CD8-positive, alpha-beta T cell (primary cell): ENCODE measurements at places on chromosomes 13 and 19.

- peak; percentile 12 for DNase-seq
Observed at GRCh38 chr19:1655131-1655981, 2.9 kb upstream of the TCF3 start.

- no peak for DNase-seq
Observed at GRCh38 chr13:80844164-80844563, 503.2 kb upstream of the SPRY2 start.

DNA sequence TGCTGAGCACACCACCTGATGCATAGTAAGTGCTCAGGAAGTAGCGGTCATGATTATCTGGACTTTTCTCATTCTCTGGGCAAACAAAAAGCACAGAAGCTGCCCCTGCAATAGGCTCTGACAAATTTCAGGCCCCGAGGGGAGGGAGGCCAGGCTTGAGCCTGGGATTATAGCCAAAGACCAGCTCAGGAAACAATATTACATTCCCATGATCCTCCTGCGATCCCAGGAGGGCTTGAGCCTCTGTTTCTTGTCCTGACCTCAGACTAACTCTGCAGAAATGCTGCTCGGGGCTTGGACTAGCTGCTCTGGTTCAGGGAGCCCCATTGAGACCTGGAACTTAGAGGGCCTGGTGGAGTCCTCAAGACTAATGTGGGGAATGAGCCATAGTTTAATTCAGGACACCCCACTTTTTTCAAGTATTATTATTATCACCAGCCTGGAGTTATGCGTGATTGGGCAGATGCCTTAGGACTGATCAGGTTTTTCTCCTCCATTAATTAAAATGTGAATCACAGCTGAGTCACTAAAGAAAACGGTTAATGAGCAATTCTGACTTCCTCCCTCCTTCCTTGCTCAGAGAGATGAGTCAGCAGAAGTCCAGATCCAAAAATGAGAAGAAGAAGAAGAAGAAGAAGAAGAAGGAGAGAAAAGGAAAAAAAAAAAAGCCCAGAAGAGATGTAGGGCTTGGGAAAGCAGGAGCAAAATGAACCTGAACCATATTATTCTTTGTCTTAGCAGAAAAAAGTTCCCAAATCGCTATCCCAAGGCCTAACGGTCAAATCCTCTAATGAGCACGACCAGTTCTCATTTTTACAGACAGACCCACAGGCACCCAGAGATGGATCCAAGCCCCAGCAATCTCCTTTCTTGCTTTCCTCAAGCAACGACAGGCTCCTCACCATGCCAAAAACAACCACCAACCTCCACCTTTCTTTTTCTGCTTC lies 107.2 kb downstream of the CACNA1A start:
- DNase-seq = no peak

DNA sequence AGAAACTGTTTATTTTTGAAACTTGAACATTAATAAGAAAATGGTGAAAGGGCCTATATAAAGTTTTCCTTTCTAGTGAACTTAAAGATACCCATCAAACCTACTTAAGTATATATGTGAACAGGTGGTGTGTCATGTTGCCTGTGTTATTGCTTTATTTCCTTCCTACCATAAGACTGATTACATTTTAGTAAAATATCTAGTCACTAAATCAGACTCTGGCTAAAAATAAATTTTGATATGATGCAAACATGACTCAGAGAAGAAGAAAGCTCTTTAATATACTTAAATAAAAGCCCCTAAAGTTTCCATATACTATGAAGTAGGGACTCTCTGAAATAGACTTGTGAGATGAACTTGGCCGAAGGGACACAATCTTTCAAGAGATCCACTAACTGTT lies 35.1 kb upstream of the FBXL3 start:
- DNase-seq = no peak

DNA sequence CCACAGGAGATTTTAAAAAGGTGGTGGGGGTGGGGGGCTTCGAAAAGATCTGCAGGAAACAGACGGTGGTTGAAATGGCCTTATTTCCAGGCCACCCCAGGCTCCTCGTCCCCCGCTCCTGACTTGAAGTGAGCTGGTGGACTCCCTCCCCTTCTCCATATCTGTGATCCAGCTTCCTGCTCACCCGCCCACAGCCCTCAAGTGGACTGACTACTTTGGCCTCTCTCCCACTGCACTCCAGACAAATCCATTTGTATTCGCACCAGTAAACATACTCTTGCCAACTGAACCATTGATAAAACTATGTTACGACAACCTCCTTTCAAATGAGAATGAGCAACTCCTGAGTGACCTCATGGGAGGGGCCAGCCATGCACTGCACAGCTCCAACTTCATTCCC lies 259.5 kb downstream of the COL4A1 start:
- DNase-seq = no peak

DNA sequence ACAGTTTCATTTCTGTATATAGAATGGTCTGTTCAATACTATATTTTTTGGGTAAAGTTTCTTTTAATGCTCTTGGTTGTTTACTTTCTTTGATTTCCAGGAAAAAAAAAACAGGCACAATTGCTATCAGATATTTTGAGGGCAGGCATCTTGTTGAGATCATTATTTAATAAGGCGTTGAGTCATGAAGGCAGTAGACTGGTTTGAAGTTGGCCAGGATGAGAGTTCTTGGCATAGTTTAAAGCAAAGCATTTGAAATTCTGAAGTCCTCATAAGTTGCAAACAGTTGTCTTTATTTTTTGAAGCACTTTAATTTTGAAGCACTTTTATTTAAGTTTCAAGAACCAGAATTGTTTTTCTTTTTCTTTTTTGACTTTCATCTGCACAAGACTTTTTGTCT lies 2.6 kb upstream of the ZNF175 start:
- DNase-seq = no peak

- no peak for DNase-seq
Observed at GRCh38 chr13:75554981-75555380, 5.4 kb downstream of the UCHL3 start.

DNA sequence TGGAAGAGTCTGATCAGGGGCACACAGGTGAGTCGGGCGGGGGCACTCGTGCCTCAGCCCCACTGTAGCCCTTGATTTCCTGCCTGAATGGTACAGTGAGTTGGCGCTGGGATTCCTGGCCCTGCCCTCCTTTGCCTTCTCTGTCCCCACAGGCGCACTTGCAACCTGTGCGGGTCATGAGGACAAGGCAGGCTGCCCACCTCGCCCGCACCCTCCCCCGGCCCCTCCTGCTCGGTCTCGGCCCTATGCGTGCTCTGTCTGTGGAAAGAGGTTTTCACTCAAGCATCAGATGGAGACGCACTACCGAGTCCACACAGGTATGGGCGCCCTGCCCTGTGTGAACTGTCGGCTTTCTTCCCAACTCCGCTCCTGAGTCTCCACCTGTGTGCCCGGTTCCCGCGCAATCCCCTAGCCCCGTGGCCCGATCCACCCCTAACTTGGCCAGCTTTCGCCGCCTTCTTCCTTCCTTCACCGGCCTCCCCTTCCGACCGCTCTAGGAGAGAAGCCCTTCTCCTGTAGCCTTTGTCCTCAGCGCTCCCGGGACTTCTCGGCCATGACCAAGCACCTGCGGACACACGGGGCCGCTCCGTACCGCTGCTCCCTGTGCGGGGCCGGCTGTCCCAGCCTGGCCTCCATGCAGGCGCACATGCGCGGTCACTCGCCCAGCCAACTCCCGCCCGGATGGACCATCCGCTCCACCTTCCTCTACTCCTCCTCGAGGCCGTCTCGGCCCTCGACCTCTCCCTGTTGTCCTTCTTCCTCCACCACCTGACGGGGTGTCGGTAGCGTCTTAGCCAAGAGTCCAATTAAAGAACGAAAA lies 1.6 kb upstream of the KMT2B start:
- DNase-seq = no peak

GRCh38 chr19:49335071-49335783 lies at the start of gene CD37:
CD37 (plus strand) TSS chr19:49335406; CDS start chr19:49335541, 135 bp downstream.
- peak; percentile 55 for DNase-seq

DNA sequence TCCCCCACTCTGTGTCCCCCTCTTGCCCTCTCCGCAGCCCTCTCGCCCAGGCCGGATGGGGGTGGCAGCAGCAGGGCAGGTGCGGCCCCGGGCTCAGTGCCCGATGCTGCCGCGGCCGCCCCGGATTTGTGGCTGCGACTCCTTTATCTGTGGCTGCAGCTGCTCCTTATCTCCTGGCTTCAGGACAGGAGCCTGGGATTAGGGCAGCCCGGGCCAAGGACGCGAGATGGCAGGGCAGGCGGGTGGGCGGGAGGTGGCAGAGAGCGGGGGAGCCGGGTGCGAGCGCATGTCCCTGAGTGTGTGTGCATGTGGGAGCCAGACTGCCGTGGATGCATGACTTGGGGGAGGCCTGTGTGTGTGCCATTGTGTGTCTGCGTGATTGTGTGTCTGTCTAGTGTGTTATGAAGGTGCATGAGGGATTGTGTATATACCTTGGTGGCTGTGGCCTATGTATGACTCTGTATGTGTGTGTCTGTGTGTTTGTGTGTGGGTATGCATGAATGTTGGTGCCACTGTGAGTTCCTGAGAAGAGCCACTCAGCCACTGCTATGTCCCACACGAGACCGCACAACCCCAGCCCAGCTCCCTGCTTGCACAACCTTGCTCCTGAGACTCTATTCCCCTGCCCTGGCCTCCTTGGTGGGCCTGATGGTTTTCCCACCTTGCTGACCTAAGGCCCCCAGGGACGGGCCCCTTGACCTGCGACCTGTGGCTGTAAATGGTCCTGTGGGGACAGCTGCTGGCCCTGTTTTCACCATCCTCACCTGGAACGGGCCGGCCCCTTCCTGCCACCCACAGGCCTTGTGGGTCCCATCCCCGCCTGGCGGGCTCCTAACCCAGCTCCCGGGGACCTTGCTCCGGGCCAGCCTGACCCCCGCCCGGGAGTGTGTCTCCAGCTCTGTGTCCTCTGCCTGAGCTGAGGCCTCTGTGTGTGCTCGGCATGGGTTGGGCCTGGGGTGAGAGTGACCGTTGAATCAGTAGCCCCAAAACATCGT lies 5.3 kb upstream of the NRTN start:
- no peak for DNase-seq

- no peak for DNase-seq
Observed at GRCh38 chr19:32692727-32693061, 1.1 kb downstream of the NUDT19 start.

DNA sequence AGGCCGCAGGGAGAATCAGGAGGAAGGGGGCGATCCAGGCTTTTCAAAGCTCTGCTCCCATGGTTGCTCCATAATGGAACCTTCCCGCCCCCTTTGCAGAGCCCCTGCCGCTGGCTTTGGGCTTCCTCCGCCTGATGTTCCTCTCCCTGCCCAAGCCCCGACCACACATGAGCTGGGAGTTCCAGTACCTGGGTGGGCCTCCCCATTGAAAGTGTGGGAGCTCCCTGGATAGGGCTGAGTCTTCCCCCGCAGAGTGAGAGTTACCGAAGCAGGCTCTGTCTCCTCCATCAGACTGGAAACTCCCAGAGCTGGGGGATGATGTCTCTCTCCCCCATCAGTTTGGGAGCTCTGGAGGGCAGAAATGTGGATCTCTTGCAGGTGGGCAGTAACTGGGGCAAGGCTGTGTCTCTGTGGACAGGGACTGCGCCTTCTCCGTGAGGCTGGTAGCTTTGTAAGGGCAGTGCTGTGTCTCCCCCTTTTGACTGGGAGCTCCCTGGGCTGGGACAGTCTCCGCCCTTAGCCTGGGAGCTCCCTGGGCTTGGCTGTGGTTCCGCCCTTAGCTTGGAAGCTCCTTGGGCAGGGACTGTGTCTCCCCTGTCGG lies 722 bp downstream of the DCAF15 start:
- no peak for DNase-seq

- DNase-seq = no peak
Observed at GRCh38 chr19:47499371-47499770, 15.4 kb upstream of the KPTN start.

- no peak for DNase-seq
Observed at GRCh38 chr19:8302357-8302691, 5.8 kb downstream of the CD320 start.

- DNase-seq = no peak
Observed at GRCh38 chr19:7748171-7748570, 837 bp upstream of the CD209 start.

GRCh38 chr19:38877781-38878574 lies at the start of gene RINL:
RINL (minus strand) TSS chr19:38878275; CDS start chr19:38876742, 1,533 bp downstream.
- no peak for DNase-seq

DNA sequence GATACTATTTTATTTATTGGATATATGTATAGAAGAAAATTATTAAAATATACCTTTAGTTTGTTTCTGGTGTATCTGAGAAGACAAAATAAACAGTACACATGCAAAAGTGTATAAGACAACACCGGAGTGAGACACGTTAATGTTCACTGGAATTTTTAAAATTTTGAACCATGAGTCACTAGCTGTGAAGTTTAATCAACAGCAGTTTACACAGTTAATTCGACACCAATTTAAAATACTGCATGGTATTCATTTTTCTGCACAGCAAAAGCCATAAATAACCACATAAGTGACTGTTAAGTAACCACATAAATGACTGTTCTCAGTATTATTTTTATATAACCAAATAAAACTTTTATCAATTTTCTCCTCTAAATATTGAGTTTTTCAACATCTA lies 418.7 kb upstream of the NBEA start:
- DNase-seq = no peak

- no peak for DNase-seq
Observed at GRCh38 chr13:113794764-113795173, 35.7 kb downstream of the TMEM255B start.

DNA sequence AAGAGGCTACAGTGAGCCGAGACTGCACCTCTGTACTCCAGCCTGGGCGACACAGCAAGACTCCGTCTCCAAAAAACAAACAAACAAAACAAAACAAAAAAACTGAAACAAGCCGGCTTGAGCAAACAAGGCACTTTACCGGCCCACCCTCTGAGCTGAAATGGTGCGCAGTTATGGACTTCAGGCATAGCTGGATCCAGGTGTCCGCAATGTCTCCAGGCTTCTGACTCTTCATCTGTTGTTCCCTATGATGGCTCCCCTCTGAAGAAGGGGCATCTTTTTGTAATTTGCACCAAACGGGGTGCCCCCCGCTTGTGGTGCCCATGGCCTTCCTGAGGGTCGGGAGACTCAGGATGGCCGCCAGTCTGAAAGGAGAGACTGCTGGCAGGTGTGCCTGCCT lies 6.2 kb downstream of the C2CD4C start:
- no peak for DNase-seq

DNA sequence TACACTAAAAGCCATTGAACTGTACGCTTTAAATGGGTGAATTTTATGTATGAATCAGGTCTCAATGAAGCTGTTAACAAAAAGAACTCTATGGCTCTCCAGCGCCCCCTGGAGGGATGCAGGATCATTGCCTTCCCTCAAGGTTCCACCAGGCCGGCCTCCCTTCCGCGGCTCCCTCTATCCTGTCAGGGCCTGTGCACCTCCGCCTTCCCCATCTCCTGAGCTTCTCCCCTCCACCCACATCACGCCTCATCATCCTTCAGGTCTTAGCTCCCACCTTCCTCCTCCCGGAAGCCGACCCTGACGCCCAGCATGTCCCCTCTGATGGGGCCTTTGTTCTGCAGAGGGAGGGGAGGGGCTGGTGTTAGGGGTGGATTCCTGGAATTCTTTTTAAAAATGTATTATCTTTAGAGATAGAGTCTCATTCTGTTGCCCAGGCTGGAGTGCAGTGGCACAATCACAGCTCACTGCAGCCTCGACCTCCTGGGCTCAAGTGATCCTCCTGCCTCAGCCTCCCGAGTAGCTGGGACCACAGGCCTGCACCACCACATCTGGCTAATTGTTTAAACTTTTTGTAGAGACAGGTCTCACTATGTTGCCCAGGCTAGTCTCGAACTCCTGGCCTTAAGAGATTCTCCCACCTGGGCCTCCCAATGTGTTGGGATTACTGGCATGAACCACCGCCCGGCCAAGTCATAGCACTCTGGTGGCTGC lies 27.7 kb downstream of the MEIS3 start:
- peak; percentile 72 for DNase-seq
